ENCODE measurements at places on chromosomes 12 and 14. TPM values are rescaled to one million over a fixed set of nuclear protein-coding genes. Genes with fewer than 3 reads are reported as not detected.

DNA sequence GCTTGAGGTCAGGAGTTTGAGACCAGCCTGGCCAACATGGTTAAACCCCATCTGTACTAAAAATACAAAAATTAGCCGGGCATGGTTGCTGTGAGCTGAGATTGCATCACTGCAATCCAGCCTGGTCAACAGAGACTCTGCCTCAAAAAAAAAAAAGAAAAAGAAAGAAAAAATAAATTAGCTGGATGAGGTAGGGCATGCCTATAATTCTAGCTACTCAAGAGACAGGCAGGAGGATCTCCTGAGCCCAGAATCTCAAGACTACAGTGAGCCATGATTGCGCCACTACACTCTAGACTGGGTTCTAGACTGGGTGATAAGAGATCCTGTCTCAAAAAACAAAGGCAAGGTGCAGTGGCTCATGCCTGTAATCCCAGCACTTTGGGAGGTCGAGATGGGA, 16.9 kb downstream of the PPP4R3A start:
- no peak for DNase-seq

DNA sequence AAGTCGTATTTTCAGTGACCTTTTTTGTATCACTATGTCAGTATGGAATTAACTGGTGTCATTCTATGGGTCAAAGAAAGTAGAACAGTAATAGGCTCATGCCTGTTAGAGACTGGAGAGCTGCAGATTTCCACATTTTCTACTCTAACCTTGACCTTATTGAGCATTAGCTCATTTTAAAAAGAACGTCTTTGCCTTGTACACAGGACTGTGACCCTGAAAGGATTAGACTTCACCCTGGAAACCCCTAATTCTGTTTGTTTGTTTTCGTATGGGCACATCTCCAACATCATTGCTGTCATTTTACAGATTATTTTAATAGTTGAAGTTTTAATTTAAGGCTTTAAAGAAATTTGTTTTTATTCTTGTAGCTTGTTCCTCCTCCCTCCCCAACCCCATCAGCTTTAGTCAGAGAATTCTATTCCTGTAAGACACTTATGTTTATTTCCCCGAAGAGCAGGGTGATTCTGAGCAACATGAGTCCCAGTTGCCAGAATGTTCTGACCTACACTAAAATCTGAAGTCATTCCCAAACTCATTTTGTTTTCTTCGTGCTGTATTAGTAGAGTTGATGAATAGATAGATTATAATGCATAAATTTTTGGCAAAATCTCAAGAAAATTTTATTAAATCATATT, 451.3 kb downstream of the FOXG1 start:
- no peak for DNase-seq

DNA sequence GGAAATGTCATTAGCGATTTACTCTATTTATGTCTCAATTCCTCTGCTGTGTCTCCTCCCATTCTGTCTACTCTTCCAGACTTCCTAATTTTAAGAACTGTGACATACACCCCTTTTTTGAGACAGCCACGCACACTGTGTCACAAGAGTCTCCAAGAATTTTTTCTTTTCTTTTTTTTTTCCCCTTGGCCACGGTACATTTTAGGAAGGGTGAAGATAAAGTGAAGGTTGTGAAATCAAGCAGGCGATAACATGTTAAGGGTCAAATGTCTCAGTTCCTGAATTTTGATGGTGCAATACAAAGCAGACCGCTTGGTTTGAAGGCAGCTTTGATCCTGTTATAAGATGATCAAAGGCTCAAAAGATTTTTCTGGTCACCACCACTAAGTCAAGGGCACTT, 4.3 kb downstream of the OLR1 start:
- no peak for DNase-seq

DNA sequence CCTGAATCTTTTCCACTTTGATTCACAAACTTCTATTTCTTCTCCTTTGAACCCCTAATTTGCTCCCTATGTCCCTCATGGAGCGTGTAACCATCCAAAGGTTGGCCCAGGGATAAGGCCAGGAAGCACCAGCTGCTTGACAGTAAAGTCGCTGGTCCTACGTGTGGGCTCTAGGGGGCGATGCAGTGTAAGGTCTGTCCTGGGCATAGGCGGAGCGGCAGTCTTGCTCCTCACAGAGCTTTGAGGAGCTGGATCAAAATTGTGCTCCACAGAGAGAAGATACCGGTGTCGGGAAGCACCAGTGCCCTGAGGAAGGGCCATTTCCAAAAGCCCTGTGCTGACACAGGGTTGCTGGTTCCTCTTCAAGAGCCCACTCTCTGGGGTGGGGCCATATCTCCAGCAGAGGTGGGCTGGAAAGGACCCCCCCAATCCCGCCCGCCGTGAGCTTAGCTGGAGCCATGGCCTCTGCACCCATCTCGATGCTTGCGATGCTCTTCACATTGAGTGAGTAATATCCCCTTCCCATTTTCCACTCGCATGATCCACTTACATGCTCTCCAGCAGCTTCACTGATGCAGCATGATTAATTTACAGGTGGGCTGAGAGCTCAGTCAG, 49.9 kb upstream of the OR4E1 start:
- DNase-seq, result no peak

The AQP6 gene
- total RNA-seq, result not detected

Measured in right lobe of liver (tissue), 6 donors.